ENCODE measurements at places on chromosomes 3 and 15.
A peak's percentile ranks its signal among the peaks of the same experiment; 100 is the strongest.

GRCh38 chr3:13878281-13879101, 1.4 kb downstream of the WNT7A start:
- peak; percentile 54 for DNase-seq

GRCh38 chr3:63918321-63918720, 6.1 kb upstream of the SCAANT1 start:
- no peak for DNase-seq

- DNase-seq: peak; percentile 47
Observed at GRCh38 chr3:127673191-127674100, 694 bp downstream of the ABTB1 start.

GRCh38 chr3:194370753-194371152, 1.2 kb upstream of the LRRC15 start:
- DNase-seq: no peak

DNA sequence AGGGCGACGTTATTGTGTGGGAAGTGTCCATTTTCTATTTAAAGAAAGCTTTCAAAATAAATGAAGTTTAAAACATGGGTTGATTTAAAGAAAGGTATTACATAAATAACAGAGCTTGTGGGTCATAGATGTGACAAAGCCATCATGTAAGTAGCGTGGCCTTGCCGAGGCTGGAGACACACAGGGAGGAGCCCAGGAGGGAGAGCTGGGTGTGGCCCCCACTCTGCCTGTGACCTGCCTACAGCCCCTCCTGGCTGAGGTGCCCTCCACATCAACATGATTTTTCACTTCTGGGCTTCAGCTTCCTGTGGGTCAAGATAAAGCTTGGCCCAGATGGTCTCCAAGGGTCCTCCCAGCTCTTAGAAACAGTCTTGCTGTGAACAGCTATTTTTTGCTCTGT, 12.5 kb upstream of the MGLL start:
- DNase-seq: no peak
